ENCODE measurements at places on chromosomes 5 and 9. TPM values are rescaled to one million over a fixed set of nuclear protein-coding genes. Genes with fewer than 3 reads are reported as not detected.

Gene NR5A1
- not detected for total RNA-seq

- DNase-seq = no peak
Measured at GRCh38 chr9:24035816-24036215, 209.8 kb upstream of the ELAVL2 start.

Gene ZNF367
- total RNA-seq = 19.6 TPM

GRCh38 chr9:14089051-14089803 is 224.7 kb downstream of the NFIB start:
- DNase-seq = peak; percentile 95

GRCh38 chr5:96962540-96962991 is 26.7 kb downstream of the LNPEP start:
- DNase-seq = no peak

- DNase-seq = no peak
Measured at GRCh38 chr5:76683816-76684731, 31.9 kb upstream of the F2R start.

Gene PDE8B
- total RNA-seq = not detected

Data from LHCN-M2 (cell line).